Right kidney (tissue), 9 donors: ENCODE measurements at places on chromosomes 5 and 9.

DNA sequence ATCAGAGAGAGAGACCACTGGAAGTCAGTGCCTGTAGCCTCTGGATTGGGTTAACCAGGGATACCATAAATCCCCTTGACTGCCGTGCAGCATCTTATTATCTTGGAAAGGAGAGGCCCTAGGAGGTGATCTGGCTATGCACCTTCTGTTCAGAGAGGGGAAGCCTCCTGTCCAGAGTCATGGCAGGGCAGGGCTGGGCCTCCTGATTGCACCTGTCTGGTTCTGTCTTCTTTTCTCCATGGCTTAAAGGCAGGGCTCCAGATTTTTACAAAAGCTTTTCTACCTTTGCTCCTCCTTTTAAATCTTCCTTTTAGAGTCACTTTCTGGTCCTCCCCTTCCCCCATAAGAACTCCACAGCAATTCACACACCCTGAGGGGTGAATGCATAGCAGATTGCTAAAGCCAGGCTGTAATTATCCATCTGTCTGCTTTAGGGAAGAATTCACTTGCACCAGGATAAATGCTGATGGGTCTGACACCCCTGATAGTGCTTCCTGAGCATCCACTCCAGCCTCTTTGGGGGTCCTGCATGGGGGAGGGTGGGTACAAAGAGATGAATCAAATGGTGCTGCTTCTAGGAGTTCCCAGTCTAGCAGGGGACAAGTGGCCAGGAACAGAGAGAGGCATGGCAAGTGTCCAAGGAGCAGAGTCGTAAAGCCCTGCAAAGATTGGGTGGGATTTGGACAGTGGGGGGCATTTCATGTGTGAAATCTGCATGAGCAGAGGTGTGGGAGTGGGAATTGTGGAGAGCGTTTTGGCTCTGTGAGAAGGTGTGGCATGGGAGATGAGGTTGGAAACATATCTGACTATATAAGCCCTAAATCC, 141.3 kb upstream of the ALDH1B1 start:
- no peak for DNase-seq

GRCh38 chr5:28729067-28729466, 1690.7 kb upstream of the CDH9 start:
- DNase-seq: no peak

DNA sequence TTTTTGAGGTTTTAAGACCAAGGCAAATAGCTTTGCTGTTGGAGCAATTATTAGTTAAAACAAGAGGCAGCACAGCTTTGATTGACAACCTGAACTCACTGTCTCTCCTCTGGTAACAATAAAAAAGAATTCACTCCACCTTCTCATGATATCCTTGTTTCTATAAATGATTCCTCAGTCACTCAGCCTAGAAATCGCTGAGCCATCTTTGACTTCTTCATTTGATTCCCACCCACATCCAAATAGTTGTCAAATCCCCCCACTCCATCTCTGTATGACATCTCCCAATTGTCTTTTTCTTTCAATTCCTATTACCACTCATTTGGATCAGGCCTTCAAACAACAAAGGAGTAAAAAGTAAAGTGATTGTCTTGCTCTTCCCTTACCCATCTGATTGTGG, 266.4 kb downstream of the MCTP1 start:
- no peak for DNase-seq

- no peak for DNase-seq
Observed at GRCh38 chr9:105735366-105735765, 41.0 kb downstream of the TMEM38B start.

GRCh38 chr9:33472171-33472880, 1.4 kb downstream of the NOL6 start:
- DNase-seq: no peak

- peak; percentile 65 for DNase-seq
Observed at GRCh38 chr9:126650404-126651341, 36.9 kb downstream of the LMX1B start.

DNA sequence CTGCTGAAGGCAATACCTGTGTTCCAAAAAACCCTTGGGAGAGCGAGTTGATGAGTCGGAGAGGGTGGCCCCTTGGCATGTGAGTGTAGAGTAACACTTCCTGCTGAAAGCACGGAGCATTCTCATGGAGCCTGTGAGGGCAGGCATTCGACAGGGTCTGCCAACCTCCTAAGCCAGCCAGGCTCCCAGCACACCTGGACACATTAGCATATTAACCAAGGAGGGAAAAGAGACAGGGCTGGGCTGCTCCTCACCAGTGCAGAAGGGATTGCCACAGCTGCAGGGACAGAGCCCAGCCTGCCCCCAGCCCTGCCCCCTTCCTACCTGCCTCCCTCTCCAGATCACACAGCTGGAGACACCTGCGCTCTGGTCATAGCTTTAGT, 46.4 kb upstream of the SEMA4D start:
- no peak for DNase-seq

- no peak for DNase-seq
Observed at GRCh38 chr9:80028501-80028900, 456.7 kb downstream of the TLE4 start.

DNA sequence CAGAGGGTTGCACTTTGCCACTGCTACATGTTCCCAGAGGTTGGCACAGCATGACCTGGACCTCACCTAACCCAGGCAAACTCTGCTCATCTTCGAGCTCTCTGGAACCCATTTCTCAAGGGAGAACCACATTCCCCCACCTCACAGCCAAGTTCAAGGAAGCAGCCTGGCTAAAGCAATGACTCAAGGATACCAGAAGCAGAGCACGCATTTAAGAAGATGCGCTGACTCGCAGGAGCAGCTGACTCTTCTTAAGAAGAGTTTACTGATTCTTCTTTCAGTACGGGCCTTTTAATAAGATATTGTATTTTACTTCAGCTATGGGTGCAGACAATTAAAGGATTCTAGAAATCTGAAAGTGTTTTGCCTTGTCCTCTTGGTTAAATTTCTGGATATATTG, 4.1 kb upstream of the SEMA5A start:
- DNase-seq: no peak

- no peak for DNase-seq
Observed at GRCh38 chr5:137708062-137708461, 27.8 kb downstream of the KLHL3 start.

GRCh38 chr5:76046741-76047140, 36.4 kb upstream of the SV2C start:
- DNase-seq: no peak

DNA sequence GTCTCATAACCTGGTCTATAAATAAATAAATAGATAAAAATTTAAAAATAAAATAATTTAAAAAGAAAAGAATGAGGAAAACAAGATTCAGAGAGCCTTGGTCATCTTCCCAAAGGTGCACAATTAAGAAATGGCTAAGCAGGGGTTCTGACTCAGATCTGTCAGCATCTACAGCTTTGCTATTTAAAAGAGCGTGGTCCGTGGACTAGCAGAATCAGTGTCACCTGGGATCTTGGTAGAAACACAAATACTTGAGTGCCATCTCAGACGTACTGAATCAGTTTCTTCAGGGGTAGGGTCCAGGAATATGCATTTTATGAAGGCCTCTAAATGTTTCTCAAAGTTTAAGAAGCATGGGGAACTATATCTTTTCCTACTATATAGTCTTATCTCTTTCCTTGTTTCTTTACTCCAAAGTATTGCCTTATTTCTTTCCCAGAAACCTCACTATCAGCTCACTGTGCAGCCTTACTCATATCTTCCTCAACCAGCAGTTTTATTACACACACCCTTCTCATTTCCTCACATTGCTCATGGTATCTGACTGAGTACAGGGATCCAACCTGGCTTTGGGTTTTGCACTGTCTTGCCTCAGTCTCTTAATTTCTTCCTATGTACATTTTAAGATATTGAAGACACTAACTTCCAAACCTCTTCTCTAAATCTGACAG, 58.6 kb downstream of the TMC1 start:
- DNase-seq: no peak

- DNase-seq: no peak
Observed at GRCh38 chr5:38208782-38209378, 49.5 kb upstream of the EGFLAM start.

DNA sequence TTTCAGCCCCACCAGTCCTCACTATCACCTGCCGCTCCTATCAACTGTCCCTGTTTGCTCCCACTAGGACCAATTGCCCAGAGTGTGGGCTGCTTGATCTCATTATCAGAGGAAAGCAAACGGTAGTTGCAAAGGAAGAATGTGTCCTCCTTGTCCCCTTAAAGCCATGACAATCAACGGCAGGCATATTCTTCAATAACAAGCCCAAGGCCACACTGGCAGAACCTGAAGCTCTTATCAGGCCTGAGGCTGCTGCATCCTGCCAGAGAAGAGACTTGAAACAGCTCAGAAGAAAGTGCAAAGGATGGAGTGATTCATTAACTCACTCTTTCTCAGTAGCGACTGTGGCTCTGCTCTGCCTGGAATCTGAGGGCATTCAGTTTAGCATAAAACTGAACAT, 39.2 kb upstream of the MAN2A1 start:
- DNase-seq: no peak

DNA sequence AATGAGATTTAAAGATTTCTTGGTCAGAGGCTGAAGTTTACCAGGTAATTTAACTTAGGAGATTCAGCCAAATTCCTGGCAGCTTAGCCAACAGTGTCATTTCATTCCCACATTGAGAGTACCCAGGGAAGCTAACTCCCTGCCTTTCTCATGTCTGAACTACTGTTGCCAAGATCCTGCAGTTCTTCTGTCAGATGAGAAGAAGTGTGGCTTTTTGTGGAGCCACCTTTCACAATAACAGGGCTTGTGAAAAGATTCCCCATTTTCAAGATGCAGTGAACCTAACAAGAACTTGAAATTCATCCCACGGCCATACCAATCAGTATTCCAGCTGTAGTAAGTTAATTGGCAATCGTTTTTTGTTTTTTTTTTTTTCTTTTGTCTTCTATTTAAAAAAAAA, 176.4 kb downstream of the XRCC4 start:
- DNase-seq: no peak

DNA sequence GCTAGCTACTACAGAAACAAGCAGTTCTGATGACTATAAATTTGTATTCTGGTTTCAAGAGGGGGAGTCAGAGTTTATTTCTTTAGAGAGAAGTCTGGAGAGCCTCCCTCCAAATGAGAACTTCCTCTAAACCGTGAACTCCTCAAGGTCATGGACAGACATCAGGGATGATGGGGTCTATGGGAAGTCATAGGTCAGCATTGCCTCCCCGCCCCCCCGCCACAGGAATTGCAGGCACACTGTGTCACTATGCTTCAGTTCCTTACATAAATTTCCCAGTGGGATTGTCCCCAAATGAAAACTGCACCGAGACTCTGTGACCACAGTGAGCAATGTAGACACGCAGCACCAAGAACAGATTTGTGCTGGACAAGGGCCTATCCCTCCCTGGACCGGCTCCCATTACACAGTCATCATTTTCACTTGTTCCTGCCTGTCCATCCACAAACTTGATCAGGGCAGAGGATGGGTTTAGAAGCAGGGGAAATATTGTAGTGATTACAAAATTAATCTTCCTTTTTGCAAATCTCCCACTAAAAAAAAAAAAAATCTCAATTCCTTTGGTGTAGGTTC, 300.3 kb downstream of the EFNA5 start:
- DNase-seq: no peak

GRCh38 chr9:35481347-35481975, 8.4 kb upstream of the RUSC2 start:
- DNase-seq: no peak

DNA sequence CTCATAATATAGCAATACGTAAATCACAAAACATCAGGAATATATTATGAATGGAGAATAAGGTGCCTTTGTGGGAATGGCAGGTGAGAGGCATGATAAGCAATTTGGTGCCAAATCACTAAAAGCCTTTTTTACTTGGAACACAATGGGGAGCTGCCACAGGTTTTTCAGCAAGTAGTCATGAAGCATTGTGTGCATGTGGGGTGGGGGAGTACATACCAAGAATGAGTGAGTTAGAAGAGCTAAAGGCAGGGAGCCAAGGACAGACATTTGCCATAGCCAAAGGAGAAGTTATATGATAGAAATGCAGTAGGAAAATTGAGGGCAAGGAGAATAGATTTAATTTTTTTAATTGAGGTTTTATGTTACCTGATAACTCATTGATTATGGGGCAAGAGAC, 445.0 kb upstream of the SMC2 start:
- no peak for DNase-seq

GRCh38 chr5:26024774-26025173, 1013.6 kb downstream of the CDH9 start:
- DNase-seq: no peak

DNA sequence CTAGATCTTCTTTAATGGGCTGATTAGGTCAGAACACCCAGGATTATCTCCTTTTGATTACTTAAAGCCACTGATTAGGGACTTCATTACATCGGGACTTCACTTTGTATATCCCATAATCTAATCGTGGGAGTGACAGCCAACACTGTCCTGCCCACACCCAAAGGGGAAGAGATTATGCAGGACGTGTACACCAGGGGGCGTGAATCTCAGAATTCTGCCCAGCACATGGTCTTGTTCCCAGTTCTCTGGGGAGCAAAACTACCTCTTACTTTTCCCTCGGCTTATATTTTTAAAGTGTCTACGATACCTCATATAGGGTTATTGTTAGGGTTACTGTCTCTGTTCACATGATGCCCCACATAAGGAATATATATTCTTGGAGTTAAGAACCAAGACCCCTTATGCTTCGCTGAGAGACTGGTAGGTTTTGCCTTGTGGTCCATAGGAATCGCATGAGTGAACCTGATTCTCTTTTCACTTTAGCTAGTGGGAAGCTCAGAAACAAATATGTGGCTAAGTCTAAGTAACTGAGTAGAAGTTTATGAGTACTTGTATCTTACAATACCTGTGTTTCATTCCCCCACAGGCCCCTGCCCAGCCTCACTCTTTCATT, 192.7 kb downstream of the GNA14 start:
- no peak for DNase-seq

DNA sequence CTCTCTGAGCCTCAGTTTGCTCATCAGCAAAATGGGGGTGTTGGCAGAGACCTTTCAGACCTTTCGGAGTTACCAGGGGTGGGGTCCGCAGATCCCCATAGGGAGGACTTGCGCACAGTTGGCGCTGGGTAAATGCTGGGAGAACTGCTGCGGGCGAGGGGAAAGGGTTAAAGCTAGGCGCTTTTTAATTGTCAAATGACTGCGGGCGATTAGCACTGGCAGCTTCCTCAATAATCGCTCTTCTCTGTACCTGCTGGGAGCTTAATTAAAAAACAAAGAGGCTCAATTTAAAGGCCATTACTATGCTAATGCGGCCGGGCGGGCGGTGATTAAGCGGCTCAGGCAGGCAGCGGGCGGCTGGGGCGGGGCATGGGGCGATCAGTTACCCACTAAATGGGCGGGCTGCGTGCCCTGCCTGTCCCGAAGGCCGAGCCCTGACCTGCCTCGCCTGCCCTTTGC, 63.0 kb downstream of the LMX1B start:
- no peak for DNase-seq

- peak; percentile 7 for DNase-seq
Observed at GRCh38 chr9:5800969-5801738, 31.8 kb downstream of the ERMP1 start.

DNA sequence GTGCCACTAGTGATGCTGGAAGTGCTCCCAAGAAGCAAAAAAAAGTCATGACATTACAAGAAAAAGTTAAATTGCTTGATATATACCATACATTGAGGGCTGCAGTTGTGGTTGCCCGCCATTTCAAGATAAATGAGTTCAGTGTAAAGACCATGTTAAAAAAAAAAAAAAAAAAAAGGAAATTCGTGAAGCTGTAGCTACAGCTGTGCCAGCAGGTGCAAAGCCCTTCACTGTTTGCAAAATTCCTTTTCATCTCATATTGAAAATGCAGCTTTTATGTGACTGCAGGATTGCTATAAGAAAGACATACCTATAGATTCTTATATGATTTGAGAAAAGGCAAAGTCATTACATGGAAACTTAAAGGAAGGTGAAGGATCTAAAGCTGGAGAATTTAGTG, 179.6 kb upstream of the POU5F2 start:
- no peak for DNase-seq

- no peak for DNase-seq
Observed at GRCh38 chr9:37917313-37917731, 13.4 kb upstream of the SLC25A51 start.

GRCh38 chr9:134365791-134366222, 39.6 kb downstream of the RXRA start:
- DNase-seq: no peak
